Peyer's patch (tissue), 4 donors: ENCODE measurements at places on chromosomes 5 and 9.

DNA sequence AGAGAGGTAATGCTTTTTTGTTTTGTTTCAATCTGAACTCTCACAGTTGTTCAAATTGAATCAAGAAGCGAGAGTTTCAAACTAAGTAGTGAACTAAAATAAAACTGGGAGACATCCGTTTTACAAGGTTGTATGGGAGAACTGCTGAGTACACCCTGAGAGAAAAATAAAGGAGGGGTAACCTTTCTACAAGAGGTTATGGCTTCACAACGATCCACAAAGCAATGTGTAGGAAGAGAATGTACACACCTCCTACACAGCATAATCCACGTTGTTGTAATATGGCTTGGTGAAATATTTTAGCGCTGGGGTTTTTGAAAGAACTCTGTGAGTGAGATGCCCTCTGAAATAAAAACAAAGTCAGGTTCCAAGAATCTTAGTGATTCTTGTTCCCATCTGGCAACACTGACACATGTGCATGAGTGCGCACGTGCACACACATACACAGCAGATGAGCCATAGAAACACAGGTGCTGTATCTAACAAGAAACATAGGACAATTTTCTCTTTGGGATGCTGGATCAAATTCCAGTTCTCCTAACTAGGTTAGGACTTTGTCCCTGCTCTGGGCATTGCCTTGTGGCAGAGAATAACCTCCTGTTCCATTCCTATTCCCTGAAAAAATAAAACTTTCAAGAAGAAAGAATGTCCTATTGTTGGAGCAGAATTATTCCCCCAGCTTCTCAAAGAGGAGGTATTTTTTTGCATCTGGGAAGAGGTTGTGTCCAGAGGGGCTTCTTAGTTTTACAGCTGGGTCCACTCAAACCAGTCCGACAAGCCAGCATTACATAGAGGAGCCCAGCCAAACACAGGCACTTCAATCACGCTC, 94.5 kb upstream of the EFNA5 start:
- DNase-seq, result no peak

DNA sequence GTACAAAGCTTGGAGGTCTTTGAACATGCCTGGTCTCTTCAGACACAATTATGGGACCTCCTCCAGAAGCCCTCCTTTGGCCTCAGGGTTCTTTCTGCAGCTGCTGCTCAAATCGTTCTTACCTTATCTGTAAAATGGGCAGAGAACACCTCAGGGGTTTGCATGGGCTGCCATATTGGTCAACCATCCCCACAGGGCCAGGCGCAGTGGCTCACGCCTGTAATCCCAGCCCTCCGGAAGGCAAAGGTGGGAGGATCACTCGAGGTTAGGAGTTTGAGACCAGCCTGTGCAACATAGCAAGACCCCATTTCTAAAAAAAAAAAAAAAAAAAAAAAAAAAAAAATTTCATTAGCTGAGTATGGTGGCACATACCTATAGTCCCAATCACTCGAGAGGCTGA, 29.1 kb upstream of the TCF7 start:
- DNase-seq, result no peak

DNA sequence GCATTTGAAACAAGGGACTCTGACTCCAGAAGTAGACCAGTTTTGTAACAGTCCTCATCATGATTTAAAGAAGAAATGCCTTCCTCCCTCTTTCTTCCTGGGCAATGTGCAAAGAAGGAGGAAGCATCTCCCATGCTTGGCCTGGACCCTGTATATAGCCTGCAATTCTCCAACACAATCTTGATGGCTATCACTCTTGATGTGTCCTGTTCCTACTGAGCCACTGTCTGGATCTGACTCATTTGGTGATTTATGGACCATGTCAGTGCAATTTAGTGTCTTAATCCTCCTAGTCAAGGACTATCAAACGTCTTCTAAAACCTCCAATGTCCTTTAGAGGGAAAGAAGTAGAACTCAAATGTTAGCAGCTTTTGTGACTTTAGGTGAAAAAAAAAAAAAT, 697.3 kb downstream of the TLR4 start:
- DNase-seq, result no peak

DNA sequence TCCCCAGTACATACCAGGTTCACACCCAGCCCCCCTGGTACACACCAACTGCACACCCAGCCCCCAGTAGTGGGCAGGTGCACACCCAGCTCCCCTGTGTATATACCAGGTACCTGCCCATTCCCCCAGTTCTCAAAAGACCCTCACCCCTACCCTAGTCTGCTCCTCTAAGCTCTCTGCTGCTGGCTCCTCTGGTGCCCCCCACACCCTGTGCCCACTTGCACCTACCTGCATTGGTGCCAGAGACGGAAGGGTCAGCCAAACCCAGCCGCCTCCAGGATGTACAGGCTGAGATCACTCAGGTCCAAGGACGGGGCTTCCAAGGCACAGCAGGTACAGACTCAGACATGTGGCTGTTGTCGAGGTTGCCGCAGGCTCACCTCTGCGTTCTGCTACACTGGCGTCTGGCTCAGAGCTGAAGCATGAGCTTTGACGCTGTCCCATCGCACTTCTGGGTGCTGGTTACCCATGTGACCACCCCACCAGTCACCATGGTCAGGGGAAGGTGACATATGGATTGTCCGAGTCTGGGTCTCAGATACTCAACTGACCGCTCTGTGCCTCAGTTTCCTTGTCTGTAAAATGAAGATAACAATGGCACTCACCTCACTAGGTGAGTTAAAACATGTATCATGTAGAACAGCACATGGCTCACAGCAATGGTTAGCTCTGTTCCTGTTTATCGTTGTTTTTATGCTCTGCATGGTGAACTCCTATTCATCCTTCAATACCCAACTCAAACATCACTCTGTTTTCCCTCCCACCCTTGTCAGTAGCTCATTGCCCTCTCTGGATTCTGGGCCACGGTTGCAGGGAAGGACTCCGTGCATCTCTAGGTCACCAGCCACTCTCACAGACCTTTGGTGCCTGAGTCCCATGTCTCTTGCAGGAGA, 45.3 kb upstream of the SUSD3 start:
- DNase-seq, result peak; percentile 38

DNA sequence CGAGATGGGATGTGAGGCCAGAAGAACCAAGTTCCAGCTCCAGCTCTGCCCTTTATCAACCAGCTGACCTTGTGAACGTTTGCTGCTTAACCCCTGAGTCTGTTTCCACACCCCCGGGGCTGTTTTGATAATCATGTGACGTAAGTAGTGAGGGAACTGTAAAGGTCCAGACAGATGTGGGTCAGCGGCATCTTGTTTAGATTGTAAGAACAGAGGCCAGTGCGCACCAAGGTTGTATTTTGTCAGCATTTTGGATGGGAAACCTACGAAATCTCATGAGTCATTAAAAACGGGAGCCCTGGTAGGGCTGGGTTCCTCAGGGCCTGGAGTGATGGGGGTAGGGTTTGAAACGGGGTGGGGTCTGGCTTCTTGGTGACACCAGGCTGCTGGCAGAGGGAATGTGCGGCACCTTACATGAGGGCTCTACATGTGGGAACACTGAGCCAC, 13.8 kb upstream of the COL15A1 start:
- no peak for DNase-seq

GRCh38 chr9:88922091-88922490, 69.2 kb upstream of the S1PR3 start:
- DNase-seq, result peak; percentile 69

GRCh38 chr9:121562301-121562700, 62.7 kb upstream of the GGTA1 start:
- no peak for DNase-seq

- no peak for DNase-seq
Measured at GRCh38 chr5:28516722-28517121, 1478.3 kb upstream of the CDH9 start.

- no peak for DNase-seq
Measured at GRCh38 chr5:131944702-131945550, 537 bp downstream of the MEIKIN start.

- no peak for DNase-seq
Measured at GRCh38 chr9:113953531-113953930, 77.4 kb downstream of the ZNF618 start.

DNA sequence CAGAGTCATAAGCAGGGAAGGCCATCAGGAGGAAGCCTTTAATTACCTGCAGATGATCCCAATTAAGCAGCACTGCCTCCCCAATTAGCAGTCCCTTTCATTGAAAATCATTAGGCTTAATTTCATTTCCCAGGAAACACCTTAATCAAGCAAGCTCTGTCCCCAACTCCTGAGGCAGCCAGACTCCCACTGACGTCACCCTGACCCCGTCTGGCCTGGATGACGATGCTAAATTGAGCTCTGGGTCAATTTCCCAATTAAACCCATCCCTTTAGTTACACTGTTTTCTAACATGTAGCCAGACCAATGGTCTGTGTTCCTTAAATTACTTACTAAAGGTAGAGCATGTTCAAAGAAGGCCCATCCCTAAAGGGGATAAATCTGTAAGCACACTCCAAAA, 84.0 kb upstream of the SPOCK1 start:
- DNase-seq, result no peak

GRCh38 chr5:68459810-68460139, 244.2 kb downstream of the PIK3R1 start:
- DNase-seq, result no peak

- no peak for DNase-seq
Measured at GRCh38 chr5:16617274-16617968, 624 bp upstream of the RETREG1 start.

- DNase-seq, result no peak
Measured at GRCh38 chr5:36734422-36734821, 128.0 kb downstream of the SLC1A3 start.

DNA sequence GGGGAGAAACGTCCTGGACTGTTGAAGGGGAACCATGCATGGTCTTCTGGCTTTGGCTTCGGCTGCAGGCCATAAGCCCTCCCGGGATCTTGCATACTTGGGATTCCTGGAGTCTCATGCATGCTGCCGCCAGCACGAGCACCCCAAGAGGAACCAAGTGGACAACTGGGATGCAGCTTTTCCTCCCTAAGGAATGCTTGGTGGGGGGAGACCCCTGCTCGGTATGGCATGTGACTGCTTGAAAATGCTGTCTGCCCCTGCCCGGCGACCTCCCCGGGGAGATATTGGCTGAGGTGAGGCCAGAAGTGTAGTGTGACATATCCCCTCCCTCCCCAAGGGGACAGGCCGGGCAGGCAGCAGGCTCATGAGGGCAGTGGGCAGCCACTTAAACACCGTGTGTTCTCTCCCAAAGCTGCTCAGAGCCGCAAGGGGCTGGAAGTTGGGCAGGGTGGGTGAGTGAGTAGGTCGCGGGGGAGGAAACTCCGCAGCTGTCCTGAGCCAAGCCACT, 15.7 kb downstream of the TMEM171 start:
- DNase-seq, result no peak

DNA sequence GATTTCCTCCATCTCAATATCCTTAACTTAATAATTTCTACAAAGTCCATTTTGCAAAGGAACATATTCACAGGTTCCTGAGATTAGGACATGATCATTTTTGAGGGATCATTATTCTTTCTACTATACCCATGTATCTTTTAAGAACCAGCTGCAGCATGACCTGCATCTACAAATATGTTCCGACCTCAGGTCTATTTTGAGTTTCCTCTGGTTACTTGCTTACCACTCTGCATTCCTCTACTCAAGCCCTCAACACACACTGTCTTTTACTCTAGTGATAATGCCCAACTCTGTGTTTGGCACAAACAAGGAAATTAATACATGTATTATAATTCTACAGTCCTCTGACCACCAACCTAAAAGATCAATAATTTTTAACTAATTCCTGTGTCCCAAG, 386.1 kb downstream of the DNAH5 start:
- no peak for DNase-seq

GRCh38 chr5:173715607-173716006, 99.2 kb upstream of the BOD1 start:
- no peak for DNase-seq

DNA sequence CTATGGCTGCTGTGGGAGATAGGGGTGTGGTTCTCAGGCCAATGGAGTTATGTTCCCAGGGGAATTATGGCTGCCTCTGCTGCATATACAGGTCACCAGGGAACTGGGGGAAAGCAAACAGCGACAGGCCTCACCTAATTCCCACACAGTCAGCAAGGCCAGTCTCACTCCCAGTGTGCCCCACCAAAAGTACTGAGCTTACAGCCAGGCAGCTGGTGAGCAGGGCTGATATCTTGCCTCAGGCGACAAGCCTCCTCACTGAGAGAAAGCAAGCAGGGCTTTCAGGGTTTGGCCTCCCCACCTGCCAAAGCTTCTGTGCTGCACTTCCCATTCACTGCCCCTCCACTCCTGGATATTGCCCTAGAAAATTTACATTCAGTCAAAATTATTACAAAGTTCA, 273.8 kb upstream of the TARS1 start:
- DNase-seq, result no peak

DNA sequence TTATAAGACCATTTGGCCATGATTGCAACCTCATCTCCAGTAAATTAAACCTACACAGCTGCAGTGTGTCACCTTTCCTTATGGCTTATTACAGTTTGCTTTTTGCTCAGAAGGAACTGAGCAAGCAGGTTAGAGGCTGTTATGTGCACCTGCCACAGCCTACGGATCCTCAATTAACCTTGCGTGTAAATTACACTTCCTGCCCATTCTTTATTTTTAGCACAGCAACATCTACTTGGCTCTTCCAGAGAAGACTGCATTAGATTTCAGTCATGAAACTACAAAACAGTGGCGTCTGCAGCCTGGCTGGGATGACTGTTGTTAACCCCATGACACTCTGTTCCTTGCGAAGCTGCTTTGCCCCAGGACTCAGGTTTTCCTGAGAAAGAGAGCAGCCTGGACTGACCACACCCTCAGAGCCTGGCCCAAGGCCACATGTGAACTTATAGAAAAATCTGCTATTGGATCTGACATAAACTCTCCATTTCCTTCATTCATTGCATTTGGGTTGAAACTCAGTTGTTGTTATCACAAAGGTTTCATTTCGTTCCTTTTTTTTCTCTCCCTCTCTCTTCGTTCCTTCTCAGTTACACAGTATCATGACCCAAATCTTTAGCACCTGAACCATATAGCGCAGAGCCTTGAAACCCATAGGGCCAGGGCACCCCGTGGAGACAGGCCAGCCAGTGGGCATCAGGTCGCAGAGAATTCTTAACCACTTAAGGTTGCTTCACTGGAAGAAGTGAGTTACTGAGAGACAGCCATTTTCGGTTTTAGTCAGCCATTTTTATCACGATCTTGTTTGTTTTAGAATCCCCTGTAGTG, 138.6 kb downstream of the PALM2AKAP2 start:
- DNase-seq, result peak; percentile 51

DNA sequence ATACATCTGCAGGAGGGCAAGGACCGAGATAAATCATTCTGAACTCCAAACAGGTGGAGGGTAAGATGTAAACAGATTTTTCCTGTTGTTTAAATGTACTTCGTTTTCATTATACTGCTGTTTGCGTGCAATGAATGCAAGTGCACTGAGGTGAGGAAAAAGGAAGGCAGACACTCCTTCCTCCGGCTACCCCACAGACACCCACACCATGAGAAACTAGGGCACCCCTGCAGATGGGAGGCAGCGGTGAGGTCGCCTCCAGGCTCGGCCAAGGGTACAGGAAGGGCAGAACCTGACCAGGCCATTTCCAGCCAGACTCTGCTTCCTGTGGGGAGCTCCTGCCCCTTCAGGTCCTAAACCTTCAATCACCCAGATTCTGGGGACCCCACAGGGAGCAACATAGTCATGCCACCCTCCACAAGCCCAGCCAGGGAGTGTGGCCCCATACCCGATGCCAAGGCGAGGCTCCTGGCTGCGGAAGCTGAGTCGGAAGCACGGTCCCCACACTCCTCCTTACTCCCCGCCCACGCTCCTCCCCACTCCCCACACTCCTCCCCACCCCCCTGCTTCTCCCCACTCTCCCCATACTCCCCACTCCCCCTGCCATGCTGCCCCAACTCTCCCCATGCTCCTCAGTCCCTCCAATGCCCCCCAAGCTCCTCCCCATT, 37.1 kb downstream of the VAV2 start:
- peak; percentile 74 for DNase-seq
